Right atrium auricular region (tissue), 2 donors: ENCODE measurements at places on chromosomes 16 and 17. TPM values are rescaled to one million over a fixed set of nuclear protein-coding genes. Genes with fewer than 3 reads are reported as not detected.

DNA sequence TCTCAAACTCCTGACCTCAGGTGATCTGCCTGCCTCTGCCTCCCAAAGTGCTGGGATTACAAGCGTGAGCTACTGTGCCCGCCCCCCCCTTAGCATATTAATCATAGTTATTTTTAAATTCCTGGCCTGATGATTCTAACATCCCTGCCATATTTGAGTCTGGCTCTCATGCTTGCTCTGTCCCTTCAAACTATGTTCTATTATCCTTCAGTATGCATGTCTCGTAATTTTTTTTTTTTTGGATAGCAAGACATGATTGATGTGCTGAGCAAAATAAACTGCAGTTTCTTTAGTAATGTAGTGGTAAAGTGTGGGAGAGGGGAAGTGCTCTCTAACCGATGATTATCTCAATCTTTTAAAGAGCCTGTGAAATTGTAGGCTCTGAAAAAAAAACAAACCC lies 34.3 kb upstream of the TMEM92 start:
- peaks cover 6% of the 10 kb centered on the region for H3K4me1 ChIP-seq
- no peaks in the 10 kb centered on the region for H3K36me3 ChIP-seq
- no peak for DNase-seq
- no peak overlapping the region for H3K4me3 ChIP-seq
- H3K27ac ChIP-seq: no peak overlapping the region

DNA sequence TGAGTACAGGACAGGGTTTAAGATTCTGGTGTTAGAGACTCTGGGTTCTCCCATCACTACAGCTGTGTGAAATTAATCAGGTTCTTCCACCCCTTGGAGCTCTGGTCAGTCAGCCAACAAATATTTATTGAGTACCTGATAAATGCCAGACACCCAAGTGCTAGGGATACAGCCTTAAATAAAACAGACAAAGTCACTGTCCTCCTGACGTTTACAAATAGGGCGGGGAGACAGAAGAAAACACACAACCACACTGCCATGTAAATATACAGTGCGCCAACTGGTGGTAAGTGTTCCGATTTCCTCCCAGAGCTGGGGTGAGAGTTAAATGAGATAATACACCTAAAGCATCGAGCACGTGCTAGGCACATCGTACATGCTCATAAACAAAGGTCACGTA lies 121.0 kb downstream of the COPRS start:
- H3K36me3 ChIP-seq: no peaks in the 10 kb centered on the region
- H3K4me1 ChIP-seq: no peaks in the 10 kb centered on the region
- H3K4me3 ChIP-seq: no peak overlapping the region
- no peaks in the 10 kb centered on the region for H3K27me3 ChIP-seq

DNA sequence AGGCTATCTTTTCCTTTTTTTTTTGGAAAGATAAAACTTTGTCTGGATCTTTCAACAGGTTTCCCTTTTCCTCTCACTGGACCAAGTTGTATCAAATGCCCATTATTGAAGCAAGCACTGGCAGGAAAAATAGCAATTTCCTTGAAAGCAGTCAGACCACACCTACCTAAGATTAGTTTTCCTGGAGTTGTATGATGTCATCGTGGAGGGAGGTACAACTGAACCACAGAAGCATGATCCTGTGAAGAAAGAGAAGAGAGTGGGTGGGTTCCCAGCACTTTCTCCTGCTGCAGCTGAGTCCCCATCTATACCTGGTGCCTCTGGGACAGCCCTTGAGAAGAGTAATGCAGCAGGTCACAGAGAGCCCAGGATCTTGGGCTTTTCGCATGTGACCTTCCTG lies 63.6 kb upstream of the ERCC4 start:
- H3K27ac ChIP-seq: no peak overlapping the region
- DNase-seq: no peak
- H3K36me3 ChIP-seq: no peaks in the 10 kb centered on the region
- no peaks in the 10 kb centered on the region for H3K4me1 ChIP-seq

DNA sequence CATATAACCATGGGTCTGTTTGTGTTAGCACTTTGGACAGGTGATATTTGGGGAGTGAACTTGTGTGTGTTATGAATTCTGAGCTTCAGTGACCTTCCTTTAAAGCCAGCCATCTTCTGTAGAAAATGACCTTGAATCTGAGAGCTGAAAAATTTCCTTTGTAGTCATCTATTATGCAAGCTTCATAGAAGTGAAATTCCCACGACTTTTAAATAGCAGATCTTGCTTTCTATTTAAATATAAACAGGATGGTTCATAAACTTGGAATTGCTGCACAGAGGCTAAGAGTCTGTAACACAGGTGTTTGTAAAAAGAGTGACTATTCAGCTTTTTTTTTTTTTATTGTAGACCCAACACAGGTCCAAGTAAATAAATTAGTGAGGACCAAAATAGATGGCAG lies 85.5 kb downstream of the MARCHF10 start:
- no peak for DNase-seq
- H3K27ac ChIP-seq: no peak overlapping the region
- no peak overlapping the region for H3K4me3 ChIP-seq

DNA sequence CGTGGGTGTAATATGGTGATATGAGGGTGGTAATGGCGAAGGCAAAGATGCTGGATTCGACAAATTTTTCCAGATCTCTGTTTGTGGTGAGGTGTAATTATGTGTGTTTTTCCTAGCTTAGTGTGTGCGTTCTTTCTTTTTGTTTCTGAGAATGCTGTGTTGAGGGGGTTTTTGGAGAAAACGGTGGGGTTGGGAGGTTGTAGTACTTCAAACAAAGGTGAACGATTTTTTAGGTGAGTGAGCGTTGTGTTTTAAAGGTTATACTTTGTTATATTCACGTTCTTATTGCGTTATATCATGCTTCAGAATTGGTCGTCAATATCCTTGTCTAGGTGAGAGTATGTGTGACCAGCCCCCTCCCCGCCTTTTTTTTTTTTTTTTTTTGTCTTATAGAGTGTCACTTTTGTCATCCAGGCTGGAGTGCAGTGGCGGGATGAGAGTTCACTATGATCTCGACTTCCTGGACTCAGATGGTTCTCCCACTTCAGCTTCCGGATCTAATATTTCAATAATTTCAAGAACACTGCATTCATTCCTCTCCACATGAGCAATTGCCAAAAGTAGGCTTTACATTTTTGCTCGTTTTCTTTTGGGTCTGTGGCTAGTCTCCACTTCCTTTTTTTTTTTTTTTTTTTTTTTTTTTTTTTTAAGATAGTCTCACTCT lies 82.2 kb upstream of the RNU2-1 start:
- no peaks in the 10 kb centered on the region for H3K27me3 ChIP-seq
- no peak for DNase-seq
- no peak overlapping the region for H3K4me3 ChIP-seq
- H3K4me1 ChIP-seq: no peaks in the 10 kb centered on the region
- H3K27ac ChIP-seq: no peak overlapping the region

DNA sequence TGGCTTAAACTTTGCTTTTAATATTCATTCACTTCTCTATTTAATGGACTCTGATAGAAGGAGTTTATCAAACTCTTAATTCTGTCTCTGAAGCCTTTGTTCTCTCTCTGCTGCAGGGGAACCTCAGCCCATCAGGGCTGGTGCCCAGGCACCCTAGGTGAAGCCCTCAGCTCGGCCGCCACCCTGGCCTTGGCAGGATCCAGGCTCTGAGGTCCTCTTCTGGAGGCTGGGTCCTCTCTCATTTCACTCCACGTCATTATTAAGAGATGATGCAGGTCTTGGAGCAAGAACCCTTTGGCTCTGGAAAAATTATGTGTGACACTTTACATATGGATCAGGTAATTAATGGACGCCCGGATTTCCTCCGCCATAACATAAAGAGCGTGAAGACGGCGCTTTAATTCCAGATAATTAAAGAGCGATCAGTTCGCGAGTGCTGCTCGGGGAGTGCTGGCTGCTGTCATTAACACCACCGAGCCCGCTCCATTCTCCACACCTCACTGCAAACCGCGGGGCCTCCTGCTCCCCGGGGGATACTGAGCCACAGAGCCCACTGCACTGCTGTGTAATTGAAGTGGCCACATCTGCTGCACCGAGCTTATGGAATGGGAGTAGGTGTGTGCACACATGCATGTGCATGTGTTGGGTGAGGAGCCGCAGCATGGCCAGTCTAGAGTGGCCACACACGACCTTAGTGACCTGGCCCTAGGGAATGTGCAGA lies 259.4 kb upstream of the TNRC6C start:
- no peaks in the 10 kb centered on the region for H3K36me3 ChIP-seq
- no peaks in the 10 kb centered on the region for H3K4me1 ChIP-seq
- H3K27ac ChIP-seq: no peak overlapping the region
- DNase-seq: no peak
- H3K4me3 ChIP-seq: no peak overlapping the region

- H3K36me3 ChIP-seq: no peaks in the 10 kb centered on the region
- H3K27ac ChIP-seq: no peak overlapping the region
- H3K27me3 ChIP-seq: no peaks in the 10 kb centered on the region
- no peak for DNase-seq
- H3K4me3 ChIP-seq: no peak overlapping the region
- no peaks in the 10 kb centered on the region for H3K4me1 ChIP-seq
These were observed 373.7 kb downstream of the HAPSTR1 start for GRCh38 chr16:9465161-9465560.

DNA sequence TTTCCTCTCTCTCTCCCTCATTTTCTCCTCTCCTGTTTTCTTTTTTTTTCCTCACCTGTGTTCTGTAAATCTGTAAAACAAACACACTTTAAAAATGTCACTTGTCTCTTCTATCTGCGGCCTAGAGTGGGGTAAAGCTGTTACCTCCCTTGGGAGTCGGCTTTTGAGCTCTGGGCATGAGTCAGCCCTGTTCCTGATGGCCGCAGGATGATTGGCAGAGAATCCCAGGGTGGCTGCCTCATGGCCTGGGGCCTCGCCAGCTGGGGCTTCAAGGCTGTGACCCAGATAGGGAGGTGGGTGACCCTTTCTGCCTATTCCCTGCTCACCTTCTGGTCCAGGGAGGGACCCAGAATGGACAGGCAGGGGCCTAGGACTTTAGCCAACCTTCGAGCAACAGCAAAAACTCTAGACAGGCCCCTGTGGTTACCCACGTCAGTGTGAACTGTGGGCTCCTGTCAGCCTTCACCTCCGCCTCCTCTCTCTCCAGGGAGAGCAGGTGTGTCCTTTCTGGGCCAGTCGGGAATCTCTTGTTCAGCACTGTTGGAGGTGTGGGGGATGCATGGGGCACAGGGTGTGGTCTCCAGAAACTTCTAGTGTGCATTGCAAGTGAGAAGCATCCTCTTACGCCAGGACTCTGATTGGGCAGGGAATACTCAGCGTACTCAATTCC lies 87.4 kb downstream of the RAP1GAP2 start:
- H3K36me3 ChIP-seq: no peaks in the 10 kb centered on the region
- H3K4me1 ChIP-seq: peaks cover 18% of the 10 kb centered on the region
- H3K27me3 ChIP-seq: no peaks in the 10 kb centered on the region
- DNase-seq: no peak

GRCh38 chr17:17641621-17642409 lies 39.4 kb upstream of the RAI1 start:
- peak overlapping the region; percentile 17 for H3K27ac ChIP-seq
- H3K4me3 ChIP-seq: no peak overlapping the region
- H3K36me3 ChIP-seq: no peaks in the 10 kb centered on the region
- peak; percentile 77 for DNase-seq
- H3K4me1 ChIP-seq: no peaks in the 10 kb centered on the region

CCL11 gene
- total RNA-seq: 0.75 TPM

CAMKK1 gene
- total RNA-seq: 3.0 TPM

SLC46A1 gene
- total RNA-seq: 3.7 TPM

SRSF2 gene
- total RNA-seq: 78.3 TPM

DNA sequence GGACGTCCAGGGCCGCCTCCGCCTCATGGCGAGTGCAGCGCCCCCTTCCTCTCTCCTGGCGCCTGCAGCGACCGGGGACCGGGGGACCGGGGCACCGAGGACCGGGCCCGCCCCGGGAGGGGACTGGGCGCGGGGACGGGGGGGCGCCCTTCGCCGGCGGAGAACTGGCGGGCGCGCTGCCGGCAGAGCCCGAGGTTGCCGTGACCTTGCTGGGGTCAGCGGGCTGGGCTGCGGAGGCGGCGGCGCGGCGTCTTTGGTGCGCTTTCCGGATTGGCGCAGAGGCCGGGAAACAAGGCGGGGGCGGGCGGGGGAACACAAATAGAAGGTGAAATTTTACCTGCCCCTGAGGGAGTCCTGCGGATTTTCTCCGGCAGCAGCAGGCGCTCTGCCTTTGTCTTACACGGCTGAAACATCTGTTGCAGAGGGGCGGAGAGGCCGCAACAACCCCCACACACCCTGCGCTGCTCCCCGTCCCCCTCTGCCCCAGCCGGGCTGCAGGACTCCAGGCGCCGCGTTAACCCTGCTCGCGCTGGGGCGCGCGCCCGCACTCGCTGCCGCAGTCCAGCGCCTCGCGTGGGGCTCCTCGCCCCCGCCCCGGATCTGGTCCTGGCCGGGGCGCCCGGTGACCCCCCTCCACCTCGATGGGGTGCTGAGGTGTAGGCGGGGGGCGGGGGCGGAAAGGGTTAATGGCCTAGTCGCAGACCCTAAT lies 53.5 kb downstream of the SREBF1 start:
- H3K27ac ChIP-seq: peak overlapping the region; percentile 97
- no peaks in the 10 kb centered on the region for H3K36me3 ChIP-seq
- no peak for DNase-seq
- H3K27me3 ChIP-seq: no peaks in the 10 kb centered on the region

HOXB1 gene
- total RNA-seq: not detected

DNA sequence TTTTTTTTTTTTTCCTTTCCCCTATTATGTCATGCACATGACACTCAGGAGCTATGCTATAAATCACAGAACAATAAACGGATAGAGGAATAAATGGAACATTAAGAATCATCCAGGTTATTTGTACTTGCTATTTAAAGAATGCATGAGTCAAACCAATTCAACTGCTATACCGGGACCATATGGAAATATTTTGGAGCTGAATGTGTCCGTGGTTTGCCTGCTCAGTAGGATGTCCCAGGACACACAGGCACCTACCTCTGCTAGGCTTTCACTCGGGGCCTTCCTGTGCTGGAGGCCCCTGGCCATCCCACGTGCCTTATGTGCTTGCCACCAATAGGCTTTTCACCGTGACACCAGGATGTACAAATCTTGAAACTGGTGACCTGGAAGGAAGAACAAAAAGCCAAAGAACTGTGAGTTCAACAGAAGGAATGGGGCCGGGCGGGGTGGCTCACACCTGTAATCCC lies 15.3 kb upstream of the SEC14L1 start:
- no peaks in the 10 kb centered on the region for H3K4me1 ChIP-seq
- no peak for DNase-seq
- H3K27me3 ChIP-seq: no peaks in the 10 kb centered on the region
- peak overlapping the region; percentile 78 for H3K27ac ChIP-seq
- H3K4me3 ChIP-seq: no peak overlapping the region

PRR15L gene
- total RNA-seq: 6.5 TPM

- no peaks in the 10 kb centered on the region for H3K36me3 ChIP-seq
- DNase-seq: peak; percentile 80
- peak overlapping the region; percentile 90 for H3K27ac ChIP-seq
These were observed 286.7 kb downstream of the SEC14L1 start for GRCh38 chr17:77427391-77427991.

MARVELD3 gene
- not detected for total RNA-seq

GRCh38 chr17:12603566-12603965 lies 62.1 kb upstream of the MYOCD start:
- H3K4me1 ChIP-seq: no peaks in the 10 kb centered on the region
- DNase-seq: no peak
- no peak overlapping the region for H3K27ac ChIP-seq
- H3K27me3 ChIP-seq: no peaks in the 10 kb centered on the region

ZNF629 gene
- 22.9 TPM for total RNA-seq

HSD11B2 gene
- not detected for total RNA-seq
